ENCODE measurements at places on chromosomes 4 and X. TPM values are rescaled to one million over a fixed set of nuclear protein-coding genes. Genes with fewer than 3 reads are reported as not detected.
A peak's percentile ranks its signal among the peaks of the same experiment; 100 is the strongest.

Gene TBC1D8B
- total RNA-seq, result 5.3 TPM

Gene FGFBP2
- total RNA-seq, result 6.2 TPM

Gene CXCL9
- total RNA-seq, result 2.3 TPM

Gene GIMD1
- total RNA-seq, result not detected

Gene FAT1
- 125 TPM for total RNA-seq

Gene PCDH7
- 6.1 TPM for total RNA-seq

Gene TACC3
- total RNA-seq, result 4.9 TPM

Gene SCARB2
- total RNA-seq, result 231 TPM

Gene TCEAL7
- 10.8 TPM for total RNA-seq

Gene TTC29
- total RNA-seq, result 0.29 TPM

Gene MAP9
- 8.8 TPM for total RNA-seq

Gene GAB3
- 8.5 TPM for total RNA-seq

Gene CACNA1F
- total RNA-seq, result 1.8 TPM

DNA sequence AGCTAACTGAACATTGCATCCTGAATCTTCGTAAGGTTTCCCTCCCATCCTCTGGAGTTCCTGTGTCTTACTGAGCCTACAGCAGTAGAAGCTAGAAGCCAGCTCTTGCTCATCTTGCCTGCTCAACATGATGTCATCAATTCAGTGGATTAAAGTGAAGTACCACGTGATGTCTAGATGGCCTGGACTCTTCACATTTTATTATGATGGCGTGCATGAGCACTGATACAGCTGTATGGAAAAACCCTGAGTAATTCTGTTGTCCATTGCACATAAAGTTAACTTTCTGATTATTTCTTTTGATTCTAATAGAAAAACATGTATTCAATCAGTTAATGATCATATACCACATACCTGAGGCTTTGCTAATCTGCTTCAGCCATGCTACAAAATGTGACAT is 2387.7 kb upstream of the TENM3 start:
- DNase-seq, result no peak

DNA sequence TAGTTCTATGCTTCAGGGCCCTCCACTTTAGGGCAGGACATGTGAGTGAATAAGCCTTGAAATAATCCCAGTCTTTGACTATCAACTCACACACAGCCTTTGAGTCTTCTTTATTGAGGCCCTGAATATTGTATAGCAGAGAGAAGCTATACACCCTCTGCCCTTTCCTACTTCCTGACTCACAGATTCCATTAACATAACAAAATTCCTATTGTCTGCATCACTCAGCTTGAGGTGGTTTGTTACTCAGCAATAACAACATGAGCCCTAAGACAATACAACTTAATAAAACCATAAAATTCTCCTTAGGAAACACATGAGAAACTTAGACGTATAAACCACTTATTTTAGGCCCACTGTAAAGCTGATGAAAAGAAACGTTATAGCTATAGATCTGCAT is 680.3 kb upstream of the DIAPH2 start:
- no peak for DNase-seq

- DNase-seq, result no peak
These were observed 63.4 kb downstream of the GALNTL6 start for GRCh38 chr4:171876636-171877035.

GRCh38 chr4:15653864-15654592 is 1.1 kb downstream of the FBXL5 start:
- no peak for DNase-seq

GRCh38 chr4:148376151-148376550 is 66.1 kb downstream of the NR3C2 start:
- peak; percentile 37 for DNase-seq

DNA sequence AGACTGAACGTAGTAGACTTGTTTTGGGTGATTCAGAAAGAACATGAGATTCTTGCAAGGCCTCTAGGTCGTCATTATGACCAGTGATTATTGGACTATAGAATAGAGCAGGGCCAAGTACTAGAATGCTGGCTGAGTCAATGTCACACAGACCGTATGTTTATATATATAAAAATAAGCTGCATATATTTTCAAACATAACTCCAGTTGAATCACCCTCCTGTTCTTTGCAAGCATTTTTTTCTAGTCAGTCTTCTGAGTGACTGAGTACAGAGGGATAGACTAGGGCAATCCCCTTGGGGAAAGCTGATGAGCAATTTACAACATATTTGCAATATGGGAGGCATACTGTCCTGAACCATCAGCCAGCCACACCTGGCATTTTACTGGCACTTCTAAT is 48.4 kb upstream of the PRPS1 start:
- no peak for DNase-seq

GRCh38 chr4:173319696-173320095 is 14.5 kb downstream of the HMGB2 start:
- no peak for DNase-seq

- no peak for DNase-seq
These were observed 369.3 kb downstream of the FBXW7 start for GRCh38 chr4:152166567-152166966.

GRCh38 chr4:11635342-11635741 is 206.6 kb upstream of the HS3ST1 start:
- no peak for DNase-seq

DNA sequence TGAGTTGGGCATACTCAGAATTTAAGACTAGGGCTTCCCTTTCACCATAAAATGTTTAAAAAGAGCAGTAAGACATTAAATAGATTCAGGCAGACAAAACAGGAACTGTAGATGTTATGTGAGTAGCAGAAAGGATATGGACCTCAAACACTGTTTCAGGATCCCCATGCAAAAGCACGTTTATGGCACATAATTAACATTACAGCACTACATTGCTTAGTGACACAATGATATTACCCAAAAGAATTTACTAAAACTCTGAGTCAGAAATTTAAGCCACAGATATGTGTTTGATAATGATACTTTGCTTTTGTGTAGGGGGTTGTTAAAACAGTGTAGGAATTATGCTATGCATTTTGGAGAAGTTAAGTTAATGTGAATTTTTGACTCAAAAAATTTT is 266.3 kb downstream of the PDGFC start:
- no peak for DNase-seq

DNA sequence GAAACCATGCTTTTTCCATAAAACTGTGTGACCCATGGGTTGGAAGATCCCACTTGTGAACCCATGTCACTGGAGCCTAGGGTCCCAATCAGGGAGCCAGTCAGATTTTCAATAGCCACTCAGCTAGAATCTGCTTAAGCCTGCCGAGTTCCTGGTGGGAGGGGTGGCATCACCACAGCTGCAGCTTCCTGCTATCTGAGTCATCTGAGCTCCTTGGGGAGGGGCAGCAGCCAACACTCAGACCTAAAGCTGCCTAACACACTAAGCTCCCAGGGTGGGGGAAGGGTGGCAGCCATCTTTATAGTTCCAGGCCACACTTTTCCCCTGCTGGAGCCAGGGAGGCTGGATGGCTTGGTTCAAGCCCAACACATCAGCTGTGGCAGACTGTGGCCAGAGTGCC is 350.1 kb downstream of the C4orf33 start:
- no peak for DNase-seq

DNA sequence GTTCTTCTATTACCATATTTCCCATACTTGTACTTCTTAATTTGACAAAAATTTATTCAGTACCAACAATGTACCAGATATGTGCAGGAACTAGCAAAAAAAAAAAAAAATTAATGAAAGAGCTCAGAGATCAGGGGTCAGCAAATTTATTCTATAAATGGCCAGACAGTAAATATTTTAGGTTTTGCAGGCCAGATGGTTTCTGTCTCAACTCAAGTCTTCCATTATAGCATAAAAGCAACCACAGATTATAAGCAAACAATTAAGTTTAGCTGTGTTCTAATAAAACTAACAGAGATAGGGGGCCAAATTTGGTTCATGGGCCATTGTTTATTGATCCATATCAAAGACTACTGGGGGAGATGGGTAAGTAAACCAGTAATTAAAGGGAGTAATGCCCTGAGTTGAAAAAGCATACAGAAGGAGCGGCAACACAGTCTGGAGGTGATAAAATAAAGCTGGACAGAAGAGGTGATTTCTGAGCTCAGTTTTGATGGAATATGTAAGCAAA is 19.3 kb downstream of the NEK1 start:
- no peak for DNase-seq
